T-cell (primary cell): ENCODE measurements at places on chromosomes 1 and 21.

- DNase-seq: no peak
Observed at GRCh38 chr21:32325706-32326105, 27.1 kb downstream of the MRAP start.

DNA sequence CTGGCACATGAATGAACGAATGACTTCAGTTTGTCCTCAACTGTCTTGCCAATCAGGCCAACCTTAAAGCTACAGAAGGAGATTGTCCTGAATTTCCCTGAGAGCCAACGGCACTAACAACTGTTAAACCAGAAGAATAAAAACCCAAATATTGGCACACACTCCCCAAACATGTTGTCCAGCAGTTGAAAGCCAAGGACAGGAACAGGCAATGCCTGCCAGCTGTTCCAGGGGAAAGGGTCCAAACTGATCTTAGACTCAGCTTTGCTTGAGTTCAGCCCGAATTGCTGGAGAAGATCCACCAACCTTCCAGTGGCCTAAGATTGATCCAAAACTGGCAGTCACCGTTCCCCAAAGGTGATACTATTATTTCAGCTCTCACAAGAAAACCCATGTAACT lies 22.4 kb upstream of the AHCTF1 start:
- DNase-seq: no peak

DNA sequence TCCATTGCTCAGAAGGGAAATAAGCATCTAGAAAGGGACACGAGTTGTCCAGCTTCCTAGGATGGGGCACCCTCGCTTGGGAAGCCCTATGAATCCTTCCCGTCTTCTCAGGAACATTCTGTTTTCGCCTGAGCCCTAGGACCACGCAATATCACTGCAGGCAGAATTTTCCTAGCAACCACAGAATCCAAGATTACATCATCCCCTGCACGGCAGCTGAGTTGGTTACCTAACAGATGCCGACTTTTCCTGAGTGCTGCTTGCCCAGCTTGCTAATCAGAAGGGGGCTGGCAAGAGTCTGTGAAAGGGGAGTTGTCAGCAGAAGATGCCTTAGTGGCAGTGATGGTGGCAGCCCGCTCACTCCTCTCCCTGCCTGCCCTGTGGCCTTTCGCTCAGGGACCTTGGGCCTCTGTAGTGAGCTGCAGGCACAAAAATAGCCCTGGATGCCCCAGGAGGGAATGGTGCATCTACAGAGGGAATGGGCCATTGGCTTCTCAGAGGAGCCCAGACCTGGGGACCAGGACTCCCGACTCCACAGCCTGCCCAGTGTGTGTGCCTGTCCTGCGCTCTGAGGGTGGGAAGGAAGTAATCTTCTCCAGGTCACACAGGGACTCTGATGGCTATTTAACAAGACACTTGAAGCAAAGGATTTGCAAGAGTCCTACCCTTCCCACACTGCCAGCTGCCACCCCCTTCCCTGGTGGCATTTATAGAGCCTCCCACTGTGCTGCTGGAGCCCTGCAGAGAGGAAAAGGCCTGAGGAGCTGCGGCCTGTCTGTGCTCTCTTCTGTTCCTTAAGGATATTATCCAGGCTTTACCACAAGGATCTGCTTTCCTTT lies 28.9 kb upstream of the CLSTN1 start:
- no peak for DNase-seq

DNA sequence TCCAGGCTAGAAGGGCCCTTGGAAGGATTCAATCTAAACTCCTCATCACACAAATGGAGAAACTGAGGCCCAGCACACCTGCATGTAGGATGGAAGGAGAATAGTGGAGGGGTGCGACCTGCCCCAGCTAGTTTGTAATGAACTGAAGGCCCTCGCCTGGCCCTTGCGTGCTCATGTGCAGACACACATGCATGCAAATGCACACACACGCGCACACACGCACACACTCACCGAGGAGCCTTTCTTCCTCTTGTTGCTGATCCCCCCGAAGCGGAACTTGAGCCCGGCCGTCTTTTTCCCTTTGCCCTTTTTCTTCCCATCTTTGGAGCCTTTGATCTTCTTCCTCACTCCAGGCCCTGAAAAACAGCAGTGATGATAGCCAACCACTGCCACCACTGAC lies 27.9 kb downstream of the CHD5 start:
- DNase-seq: no peak

- DNase-seq: no peak
Observed at GRCh38 chr1:57605933-57606332, 182.1 kb upstream of the DAB1 start.

GRCh38 chr1:208584167-208584755 lies 340.1 kb upstream of the PLXNA2 start:
- no peak for DNase-seq

- no peak for DNase-seq
Observed at GRCh38 chr1:203170625-203171330, 4.8 kb downstream of the MYBPH start.

GRCh38 chr1:221778535-221779142 lies 36.8 kb upstream of the DUSP10 start:
- DNase-seq: peak; percentile 34

DNA sequence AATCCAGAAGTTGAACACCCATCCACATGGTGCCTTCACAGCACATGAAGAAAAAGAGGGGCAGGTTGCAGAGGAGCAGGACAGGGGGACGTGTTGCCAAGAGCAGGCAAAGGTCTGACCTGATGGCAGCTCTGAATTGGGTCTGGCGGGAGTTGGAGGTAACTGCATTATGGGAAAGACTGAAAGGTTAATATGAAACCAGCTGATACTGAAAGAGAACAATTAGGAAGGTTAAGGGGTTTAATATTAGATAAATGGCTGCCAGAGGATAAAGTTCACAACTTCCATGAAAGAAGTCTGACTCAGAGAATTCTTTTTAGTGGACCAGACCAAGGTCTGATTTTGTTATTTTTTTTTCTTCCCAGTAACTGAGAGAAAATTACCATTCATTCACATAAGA lies 76.1 kb downstream of the CD58 start:
- no peak for DNase-seq

DNA sequence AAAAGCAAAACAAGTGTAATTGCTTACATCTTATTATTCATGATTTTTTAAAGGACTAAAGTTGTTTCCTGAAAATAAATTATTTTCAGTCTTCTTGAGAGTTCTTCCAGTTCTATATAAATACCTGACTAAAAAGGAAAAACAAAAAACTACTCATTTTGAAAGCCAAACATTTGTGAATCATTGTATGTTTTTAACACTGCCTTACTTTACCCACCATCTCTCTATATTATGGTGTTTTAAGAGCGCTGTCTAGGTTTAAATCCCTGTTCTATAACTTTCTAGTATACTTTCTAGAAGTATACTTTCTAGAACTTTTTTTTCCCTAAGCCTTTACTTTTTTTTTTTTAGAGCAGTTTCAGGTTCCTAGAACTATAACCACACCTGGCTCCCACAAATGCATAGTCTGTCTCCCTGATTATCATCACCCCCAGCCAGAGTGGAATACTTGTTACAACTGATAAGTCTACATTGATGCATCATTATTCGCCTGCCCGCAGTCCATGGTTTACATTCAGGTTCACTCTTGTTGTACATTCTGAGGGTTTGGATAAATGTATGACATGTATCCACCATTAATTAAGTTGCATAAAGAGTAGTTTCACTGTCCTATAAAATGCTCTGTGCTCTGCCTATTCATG lies 9.8 kb downstream of the RSBN1 start:
- DNase-seq: no peak

GRCh38 chr21:43281661-43282357 lies 113.0 kb downstream of the CRYAA start:
- no peak for DNase-seq

- DNase-seq: no peak
Observed at GRCh38 chr1:55255901-55256300, 40.7 kb upstream of the USP24 start.

DNA sequence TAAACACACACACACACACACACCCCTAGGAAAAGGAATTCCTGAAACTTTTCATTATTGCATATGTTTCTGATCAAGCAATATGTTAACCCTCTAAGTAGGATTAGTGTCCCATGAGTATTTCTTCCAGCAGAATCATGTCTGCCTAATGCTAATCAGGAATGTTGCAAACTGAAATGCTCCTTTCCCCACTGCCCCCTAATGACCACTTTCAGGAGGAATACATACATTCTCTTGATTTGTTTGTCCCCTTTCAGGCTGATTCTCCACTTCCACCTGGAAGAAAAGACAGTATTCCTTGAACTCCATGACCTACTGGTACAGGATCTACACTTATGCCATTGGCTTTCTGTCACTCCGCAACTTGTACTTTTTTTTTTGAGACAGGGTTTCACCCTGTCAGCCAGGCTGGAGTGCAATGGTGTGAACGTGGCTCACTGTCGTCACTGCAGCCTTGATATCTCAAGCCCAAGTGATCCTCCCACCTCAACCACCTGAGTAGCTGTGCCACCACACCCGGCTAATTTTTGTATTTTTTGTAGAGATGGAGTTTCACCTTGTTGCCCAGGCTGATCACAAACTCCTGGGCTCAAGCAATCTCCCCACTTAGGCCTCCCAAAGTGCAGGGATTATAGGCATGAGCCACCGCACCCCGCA lies 56.7 kb downstream of the LRIG2 start:
- no peak for DNase-seq

GRCh38 chr1:154493276-154493675 lies 8.7 kb upstream of the TDRD10 start:
- DNase-seq: no peak

GRCh38 chr1:229408458-229409037 lies 25.3 kb downstream of the ACTA1 start:
- no peak for DNase-seq

DNA sequence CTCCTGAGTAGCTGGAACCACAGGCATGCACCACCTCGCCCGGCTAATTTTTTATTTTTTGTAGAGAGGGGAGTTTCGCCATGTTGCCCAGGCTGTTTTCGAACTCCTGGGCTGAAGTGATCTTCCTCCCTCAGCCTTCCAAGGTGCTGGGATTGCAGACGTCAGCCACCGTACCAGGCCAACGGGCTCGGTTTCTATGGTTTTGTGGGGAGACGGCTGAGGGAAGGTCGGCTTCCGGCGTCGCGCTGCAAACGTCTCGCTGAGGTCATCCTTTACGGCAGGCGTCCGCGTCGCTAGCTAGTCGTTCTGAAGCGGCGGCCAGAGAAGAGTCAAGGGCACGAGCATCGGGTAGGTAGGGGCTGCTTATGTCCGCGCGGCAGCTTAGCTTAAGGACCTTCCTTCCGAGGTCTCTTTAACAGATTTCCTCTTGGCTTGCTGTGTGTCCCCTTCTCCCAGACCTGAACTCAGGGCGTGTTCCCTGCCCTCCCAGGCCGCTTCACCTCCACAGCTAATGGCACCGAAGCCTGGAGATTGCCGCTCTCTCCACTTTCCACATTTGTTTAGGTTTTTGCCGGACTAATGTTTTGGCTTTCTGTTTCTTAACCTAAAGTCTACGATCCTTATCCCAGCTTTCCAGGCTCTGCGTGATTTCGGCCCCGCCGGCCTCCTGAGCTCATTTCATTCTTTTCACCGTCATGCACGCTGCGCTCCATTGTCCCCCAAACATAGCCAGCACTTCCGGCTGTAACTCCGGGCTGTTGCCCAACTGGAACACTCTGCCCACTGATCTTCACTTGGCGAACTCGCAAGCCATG lies at the start of gene NDUFS5:
NDUFS5 (plus strand) TSS at position 300 of the 815 bp plus-strand sequence. CDS start 2,375 bp downstream, outside the sequence.
- DNase-seq: peak; percentile 70

DNA sequence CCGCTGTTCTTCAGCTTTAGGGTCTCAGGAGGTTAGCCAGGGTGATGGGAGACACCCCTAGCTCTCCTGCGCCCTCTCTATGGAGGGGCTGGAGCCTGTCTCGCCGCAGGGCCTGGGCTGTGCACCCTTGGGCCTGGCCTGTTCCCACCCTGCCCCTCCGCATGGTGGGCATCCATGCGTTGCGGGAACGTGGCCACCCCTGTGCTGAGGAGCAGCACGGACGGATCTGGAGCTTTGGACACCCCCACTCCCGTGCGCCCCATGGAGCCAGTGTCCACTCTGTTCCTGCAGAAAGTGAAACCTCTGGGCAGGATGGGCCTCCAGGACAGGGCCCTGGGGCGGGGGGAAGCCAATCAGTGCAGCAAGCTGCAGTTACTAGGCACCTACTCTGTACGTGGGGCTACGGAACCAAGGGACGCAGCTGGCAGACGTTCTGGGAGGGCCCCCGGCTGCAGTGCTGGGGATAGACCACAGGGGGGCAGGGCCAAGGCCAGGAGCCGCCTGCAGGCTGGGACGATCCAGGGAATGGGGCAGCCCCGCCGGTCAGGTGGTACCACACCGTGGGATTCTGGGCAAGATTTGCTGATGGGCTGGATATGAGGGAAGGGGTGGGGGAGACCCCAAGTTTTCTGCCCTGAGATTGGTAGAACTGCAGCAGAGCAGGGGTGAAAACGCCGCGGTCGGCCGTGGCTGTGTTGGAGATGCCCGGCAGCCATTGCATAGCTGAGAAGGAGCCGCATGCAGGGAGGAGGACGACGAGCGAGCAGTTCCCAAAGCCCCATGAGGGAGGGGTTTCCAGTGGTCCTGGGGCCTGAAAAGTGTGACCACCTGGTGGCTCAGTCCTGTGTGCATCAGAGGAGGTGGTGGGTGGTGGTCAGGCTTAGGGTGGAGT lies 43.3 kb downstream of the TP73 start:
- no peak for DNase-seq

DNA sequence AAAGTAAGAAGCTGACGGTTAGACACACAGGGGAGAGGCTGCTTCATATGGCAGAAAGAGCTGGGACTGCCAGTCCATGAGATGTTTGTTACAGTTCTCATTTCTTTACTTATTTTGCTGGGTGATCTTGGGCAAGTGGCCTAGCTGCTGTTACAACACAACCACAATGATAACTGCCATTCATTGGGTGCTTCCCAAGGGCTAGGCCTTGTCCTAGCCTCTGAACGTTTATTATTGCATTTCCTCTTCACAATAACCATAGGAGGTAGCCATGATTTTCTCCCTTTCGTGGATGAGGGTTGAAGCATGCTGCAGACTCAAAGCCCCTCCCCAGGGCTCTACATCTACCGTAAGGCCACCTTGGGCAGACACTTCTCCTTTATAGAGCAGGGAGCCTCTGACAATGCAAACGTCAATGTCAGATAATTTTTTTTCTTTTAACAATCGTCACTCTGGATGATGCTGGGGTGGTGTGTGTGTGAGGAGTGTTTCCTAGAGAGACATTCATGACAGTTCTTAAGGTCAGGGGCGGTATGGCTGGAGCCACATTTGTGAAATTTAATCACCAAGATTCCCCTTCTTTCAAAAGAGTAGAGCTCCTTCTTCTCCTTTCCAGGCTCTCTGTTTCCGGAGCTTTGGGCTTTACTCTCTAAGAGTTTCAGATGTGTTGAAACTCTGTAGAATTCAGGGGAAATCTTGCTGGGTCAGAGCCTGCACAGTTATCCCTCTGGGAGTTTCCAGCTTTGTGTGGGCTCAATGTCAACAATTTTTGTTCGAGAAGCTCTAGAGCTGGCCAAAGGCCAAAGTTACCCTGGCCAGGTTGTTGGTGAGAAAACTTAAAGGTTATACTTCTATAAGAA lies 138.5 kb upstream of the SGIP1 start:
- DNase-seq: no peak
